ENCODE measurements at places on chromosomes 2 and 18.

- DNase-seq: peak; percentile 96
Observed at GRCh38 chr2:217286833-217287232, 427.0 kb upstream of the TNP1 start.

DNA sequence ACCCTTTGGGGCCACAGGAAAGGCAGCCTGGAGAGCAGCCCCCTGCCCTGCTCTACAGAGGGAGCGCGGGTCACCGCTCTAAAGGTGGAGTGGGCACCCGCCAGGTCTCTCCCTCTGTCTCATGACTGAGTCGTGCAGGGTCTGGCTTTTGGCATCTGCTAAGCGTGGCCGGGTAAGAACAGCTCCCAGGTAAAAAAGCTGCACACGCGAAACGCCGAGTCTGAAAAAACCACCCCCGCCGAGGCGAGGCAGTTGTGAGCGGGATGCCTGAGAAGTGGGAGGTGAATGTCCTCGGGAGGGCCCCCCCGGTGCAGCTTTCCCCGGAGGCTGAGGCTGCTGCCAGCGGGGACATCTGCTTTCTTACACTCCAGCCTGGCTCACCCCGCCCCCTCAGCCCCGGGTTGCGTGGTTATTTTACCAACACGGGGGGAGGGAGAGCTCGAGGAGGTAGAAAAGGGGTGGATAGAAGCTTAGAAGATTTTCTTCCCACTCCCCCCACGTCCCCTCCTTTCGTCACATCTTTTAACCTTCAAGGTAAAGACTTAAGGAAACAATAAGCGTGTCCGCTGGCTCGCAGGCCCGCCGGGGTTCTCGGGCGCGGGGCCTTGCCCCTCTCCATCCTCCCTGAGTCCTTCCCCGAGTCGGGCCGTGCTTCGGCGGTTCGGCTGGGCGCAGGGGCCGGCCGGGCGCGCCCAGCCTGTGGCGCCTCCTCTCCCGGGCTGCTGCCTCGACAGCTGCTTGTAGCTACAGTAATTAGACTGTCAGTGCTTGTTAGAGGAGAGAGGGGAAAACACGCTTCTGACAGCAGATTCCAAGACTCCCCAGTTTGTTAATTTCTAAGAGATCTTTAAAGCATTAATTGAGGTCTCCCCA is 70.6 kb upstream of the PSMD14 start:
- DNase-seq: peak; percentile 52

DNA sequence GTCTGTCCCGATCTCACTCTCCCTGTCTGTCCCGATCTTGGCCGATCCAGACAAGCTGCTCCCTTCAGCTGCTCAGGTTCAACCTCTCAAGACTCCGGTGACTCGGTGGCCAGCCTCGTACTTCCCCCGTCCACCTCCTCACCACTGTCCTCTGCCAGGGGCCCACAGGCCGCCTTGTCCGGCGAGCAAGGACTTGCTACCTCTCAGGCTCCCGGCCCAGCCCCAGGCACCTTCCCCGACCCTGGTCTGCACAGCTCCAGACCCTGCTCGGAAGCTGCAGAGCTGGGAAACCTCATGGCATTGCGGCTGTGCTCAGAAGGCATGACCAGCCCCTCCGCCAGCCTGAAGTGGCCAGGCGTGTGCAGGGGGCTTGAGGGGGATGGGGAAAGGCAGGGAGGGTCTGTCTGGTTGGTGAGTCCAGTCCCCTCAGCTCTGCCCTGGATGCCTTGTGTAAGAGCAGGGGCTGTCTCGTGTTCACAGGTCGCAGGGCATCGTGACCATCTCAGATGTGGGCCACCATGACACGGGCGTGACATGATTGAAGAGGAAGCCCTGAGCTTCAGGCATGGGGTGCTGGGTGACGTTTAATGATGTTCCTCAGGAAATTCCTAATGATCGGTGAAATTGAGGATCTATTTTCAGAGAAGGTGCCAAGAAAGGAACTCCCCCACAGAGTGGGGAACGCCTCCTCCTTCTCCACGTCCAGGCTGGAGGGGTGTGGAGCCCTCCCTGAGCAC is 121.2 kb upstream of the CTDP1 start:
- DNase-seq: no peak

GRCh38 chr2:2321200-2321540 is 9.9 kb downstream of the MYT1L start:
- DNase-seq: no peak

DNA sequence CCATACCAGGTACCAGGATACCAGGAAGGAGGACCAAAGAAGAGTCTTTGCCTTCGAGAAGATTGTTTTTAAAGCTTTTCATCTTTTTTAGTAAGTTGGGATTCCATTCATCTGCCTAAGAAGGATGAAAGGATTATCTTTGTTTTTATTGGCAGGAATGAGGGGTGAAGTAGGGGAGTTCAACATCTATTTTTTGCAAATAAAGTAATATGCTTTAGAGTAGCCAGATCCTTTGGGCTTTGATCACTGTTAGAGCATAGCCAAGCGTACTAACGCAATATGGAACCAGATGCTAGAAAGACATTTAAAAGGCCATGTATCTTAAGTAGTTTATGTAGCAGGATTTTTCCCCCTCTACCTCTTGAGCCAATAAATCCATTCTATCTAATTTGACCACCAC is 133.0 kb downstream of the PRPF40A start:
- peak; percentile 50 for DNase-seq

- DNase-seq: no peak
Observed at GRCh38 chr18:10101729-10102128, 187.9 kb downstream of the VAPA start.

- DNase-seq: peak; percentile 67
Observed at GRCh38 chr2:150047620-150048222, 439.7 kb downstream of the RND3 start.

- no peak for DNase-seq
Observed at GRCh38 chr2:101717071-101717845, 19.8 kb downstream of the MAP4K4 start.

GRCh38 chr18:31230495-31230894 is 67.8 kb upstream of the DSC1 start:
- no peak for DNase-seq

GRCh38 chr2:215899141-215900074 is 113.9 kb downstream of the MREG start:
- DNase-seq: peak; percentile 95

GRCh38 chr2:3312576-3313345 is 64.9 kb downstream of the EIPR1 start:
- DNase-seq: no peak

DNA sequence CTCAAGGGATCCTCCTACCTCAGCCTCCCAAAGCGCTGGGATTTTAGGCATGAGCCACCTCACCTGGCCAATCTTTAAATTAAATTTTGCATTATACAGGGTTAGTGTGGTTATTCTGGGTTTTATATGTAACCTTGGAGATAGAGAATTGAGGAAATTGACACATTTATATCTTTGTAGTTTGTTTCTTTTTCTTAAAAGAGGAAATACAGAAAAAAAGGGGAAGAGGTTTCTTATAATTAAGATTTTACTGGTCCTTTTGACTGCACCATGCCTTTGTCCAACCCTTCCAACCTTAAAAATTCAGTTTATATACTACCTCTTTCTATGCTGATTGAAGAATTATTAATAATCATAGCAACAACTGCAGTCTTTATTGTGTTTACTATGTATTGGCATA is 210.1 kb upstream of the STON1 start:
- no peak for DNase-seq

DNA sequence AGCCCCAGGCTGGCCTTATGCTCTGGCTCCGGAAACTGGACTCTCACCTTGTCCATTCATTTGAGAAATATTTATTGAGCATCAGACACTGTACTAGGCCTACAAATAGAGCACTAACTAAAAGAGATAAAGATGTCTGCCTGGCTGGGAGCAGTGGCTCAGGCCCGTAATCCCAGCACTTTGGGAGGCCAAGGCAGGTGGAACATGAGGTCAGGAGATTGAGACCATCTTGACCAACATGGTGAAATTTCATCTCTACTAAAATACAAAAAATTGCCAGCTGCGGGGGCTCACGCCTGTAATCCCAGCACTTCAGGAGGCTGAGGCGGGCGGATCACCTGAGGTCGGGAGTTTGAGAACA is 7.6 kb upstream of the MRPL33 start:
- no peak for DNase-seq

GRCh38 chr2:207987025-207987716 is 38.2 kb downstream of the PLEKHM3 start:
- DNase-seq: no peak

DNA sequence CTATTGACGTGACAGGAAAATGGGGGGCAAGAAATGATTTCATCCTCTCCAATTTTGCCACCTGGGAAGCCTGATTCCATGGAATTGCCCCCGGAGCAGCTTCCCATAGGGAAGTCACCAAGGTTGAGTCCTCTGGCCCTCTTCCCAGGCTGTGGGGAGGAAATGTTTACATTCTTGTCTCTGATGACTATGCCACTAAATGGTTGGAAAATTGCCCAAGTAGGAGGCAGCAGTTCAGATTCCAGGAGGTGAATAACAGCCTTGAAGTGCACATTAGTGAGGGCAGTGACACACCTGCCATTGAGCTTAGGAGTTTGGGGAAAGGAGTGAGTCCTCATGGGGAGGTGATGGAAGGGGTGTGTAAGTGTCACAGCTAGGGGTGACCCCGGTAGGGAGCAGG is 449.2 kb upstream of the DCC start:
- peak; percentile 28 for DNase-seq

- no peak for DNase-seq
Observed at GRCh38 chr2:106205488-106205887, 11.4 kb upstream of the UXS1 start.

DNA sequence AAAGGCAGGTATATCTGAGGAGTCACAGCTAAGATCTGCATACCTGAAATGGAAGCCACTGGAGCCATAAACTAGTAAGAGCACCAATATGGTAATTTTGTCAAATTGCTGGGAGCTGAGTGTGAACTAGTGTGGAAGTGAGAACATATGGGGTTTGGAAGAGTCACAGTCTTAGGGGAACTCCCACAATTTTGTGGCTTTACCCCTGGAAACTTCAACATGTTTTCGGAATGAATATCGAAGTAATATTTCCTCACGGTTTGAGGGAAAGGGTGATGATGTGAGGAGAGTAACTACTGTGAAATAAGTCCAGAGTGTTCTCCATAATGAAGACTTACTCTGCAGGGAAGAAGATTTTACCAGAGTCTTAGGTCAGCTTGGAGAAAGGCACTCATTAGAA is 565.9 kb downstream of the RIT2 start:
- peak; percentile 44 for DNase-seq

Data from fibroblast of skin of abdomen (primary cell).